Activated CD4-positive, alpha-beta T cell treated with anti-CD3 and anti-CD28 coated beads for 24 hours (primary cell): ENCODE measurements at places on chromosomes 2 and 18.
A peak's percentile ranks its signal among the peaks of the same experiment; 100 is the strongest.

DNA sequence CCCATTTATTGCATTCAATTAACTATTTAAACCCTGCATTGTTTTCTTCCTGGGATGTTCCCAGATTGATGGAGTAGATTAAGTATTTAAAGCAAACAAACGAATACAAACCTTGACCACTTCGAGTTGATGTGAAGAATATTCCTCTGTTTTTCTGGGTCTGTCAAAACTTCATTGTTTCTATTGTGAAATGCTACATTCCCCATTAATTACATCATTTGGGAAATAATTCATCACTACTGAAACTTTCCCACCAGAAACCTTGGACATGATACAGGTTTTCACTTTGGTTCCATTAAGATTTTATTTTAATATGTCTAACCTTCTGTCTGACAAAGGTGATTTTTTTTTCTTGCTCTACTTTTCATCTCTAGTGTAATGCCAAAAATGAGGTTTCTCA lies 365.1 kb upstream of the ETAA1 start:
- no peak for DNase-seq

GRCh38 chr2:25821225-25822056 lies 56.8 kb downstream of the ASXL2 start:
- DNase-seq, result no peak

DNA sequence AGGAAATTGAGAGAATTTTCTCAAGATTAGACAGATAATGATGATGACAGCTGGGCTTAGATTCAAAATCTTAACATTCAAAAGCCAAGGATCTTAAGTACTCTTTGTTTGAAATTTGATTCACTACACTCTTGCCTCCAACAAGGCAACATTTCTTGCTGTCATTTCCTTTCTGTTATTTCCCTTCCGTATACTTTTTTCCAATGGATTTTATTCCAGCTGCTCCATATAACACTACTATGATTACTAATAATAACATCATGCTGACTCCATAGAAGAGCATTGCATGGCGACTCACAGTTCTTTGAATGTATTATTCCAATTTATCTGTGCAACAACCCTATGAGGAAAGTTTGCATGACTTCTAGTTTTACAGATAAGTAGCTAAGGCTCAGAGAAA lies 33.9 kb upstream of the CCDC102B start:
- DNase-seq, result no peak

- DNase-seq, result no peak
Measured at GRCh38 chr2:118249531-118249930, 161.3 kb downstream of the INSIG2 start.

- no peak for DNase-seq
Measured at GRCh38 chr18:57436965-57437333, 1.8 kb downstream of the ONECUT2 start.

GRCh38 chr2:152452256-152452973 lies 117.4 kb downstream of the FMNL2 start:
- DNase-seq, result no peak

GRCh38 chr18:55543130-55543704 lies 44.8 kb downstream of the TCF4 start:
- DNase-seq, result no peak

- no peak for DNase-seq
Measured at GRCh38 chr2:44139741-44140140, 28.9 kb upstream of the PPM1B start.

- DNase-seq, result no peak
Measured at GRCh38 chr2:37873229-37873628, 51.9 kb upstream of the RMDN2 start.

- DNase-seq, result no peak
Measured at GRCh38 chr18:44536046-44536445, 144.6 kb upstream of the SETBP1 start.

- no peak for DNase-seq
Measured at GRCh38 chr2:222730366-222730999, 59.0 kb downstream of the MOGAT1 start.

DNA sequence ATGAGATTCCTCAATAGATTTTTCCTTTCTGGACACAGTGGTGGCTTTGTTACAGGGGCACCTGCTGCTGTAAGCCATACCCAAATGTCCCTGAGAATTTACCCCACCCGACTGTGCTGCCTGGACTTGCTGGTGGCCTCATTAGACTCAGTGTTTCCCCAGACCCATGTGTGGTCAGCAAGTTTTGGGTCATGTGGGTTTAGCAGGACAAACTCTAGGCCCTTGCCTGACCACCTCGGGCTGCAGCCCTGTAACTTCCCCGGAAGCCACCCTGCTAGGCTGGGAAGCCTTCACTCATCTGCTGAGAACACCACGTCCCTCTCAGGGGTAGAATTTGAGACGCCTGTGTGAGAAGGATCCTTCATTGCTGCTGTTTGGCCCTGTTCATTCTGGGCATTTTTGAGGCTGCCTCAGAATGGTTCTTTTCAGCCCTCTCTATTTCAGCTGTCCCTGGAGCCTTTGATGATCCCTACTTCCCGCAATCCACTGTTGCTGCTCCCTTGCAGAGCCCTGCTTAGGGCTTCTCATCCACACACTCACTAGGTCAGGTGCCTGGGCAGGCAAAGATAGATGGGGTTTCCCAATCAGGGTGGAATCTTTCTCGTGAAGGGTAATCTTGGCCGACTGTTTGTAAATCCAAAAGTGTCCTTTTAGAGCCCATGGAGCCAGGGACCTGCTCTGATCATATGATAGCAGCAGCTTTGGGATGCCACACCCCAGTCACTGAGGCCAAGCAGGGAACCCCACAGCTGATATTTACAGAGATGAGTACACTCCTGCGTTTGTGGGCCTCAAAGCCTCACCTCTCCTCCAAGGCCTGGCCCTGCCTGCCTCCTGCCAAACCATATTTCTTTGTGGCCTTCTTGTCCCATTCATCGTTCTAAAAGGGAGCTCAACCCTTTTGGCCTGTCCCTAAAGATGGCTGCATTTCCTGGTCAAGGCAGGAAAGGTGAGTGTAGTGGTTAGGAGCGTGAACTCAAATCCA lies 6.7 kb downstream of the EHD3 start:
- DNase-seq, result no peak

DNA sequence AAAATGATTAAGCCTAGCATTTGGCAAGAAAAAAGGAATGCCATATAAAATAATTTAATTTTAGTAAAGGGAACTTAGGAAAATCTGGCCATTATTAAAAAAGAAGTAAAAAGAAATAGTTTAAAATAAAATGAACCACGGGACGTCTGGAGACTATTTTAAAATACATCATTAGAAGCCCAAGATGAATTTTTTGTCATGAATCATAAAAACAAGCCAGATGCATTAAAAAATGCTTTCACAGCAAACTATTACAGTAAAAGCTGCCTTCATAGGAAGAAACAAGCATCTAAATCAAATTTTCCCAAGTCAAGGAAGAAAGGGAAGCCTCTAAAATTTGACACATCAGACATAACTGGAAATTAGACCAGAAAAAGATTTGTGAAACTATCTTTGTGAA lies 33.0 kb downstream of the COL5A2 start:
- no peak for DNase-seq

GRCh38 chr2:120656273-120656950 lies 79.3 kb upstream of the GLI2 start:
- DNase-seq, result no peak

DNA sequence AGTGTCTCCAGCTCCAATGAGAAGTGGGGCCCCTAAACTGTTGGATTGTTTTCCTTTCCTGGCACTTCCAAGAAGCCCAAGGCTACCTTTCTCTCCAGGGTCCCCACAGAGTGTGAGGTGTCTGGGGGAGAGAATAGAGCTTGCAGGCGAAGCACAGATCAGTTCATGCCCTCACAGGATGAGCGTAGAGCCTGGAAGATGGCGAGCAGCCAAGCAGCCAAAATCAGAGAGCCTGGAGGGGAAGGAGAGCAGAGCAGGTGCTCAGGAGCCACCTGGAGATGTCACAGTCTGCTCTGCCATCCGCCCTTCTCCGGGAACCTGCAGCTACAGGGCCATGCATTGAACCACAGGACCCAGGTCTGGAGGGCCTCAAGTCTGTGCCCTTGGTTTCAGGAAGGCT lies 54.7 kb upstream of the TCF7L1 start:
- DNase-seq, result no peak

DNA sequence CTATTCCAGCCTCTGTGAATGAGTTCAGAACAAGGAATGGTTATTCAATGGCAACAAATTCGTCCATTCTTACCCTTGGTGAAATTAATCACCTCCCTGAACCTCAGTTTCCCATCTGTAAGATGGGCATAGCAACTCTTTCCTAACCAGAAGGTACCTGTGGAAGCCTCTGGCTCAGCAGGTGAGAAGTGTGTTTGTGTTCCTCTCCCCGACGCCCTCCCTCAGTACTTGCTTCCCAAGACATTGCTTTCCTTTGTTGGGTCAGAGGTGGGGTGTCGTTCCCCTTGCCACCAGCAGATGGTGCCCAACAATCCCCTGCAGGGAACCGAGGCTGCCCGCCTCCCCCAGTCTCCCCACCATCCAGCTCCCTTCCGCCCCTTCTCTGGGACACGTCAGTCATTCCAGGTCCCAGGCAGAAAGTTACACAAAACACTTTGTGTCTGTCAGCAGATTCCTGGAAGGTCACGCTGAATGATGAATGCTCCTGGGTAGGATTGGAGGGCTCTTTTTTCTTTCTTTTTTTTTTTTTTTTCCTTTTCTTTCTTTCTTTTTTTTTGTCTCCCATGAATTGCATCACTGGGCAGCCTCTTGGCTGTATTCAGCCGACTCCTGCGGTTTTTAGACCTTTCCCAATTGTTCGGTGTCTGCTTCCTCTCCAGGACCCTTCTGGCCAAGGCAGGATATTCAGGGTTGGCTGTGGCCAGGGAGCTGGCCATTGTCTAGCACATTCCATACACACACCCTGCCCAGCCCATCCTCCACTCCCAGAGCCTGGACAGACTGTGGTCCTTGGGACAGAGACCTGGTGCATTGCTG lies 117.3 kb downstream of the LPIN1 start:
- peak; percentile 58 for DNase-seq

- no peak for DNase-seq
Measured at GRCh38 chr2:74540291-74540690, 10.6 kb downstream of the HTRA2 start.

DNA sequence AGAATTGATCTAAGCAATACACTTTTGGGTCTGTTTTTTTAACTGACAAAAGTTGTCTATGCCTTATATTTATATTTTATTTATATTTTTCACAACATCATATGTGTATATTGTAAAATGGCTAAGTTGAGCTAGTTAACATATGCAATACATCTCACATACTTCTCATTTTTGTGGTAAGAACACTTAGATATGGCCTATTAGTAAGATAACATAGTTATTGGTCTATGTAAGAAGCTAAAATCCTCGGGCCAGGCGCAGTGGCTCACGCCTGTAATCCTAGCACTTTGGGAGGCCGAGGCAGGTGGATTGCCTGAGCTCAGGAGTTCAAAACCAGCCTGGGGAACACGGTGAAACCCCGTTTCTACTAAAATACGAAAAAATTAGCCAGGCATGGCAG lies 275.6 kb upstream of the ID2 start:
- no peak for DNase-seq

DNA sequence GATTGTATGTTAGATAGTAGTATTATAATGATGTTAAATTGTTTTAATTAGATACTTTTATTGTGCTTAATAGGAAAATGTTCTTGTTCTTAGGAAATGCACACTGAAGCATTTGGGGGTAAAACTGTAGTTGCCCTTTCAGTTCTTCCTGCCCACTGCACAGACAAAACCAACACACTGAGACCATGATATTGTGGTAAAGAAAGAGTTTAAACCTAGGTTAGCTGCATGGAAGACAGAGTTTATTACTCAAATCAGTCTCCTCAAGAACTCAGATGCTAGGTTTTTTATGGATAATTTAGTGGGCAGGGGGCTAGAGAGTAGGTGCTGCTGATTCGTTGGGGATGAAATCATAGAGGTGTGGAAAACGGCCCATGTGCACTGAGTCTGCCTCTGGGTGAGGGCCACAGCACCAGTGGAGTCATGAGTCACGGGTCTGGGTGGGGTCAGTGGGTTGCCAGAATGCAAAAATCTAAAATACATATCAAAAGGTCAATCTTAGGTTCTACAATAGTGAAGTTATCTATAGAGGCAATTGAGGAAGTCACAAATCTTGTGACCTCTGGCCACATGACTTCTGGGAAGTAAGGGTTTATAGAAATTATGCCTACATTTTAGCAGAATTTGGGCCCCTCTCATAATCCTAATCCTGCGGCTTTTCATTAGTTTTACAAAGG lies 283.4 kb upstream of the FBXO11 start:
- DNase-seq, result no peak

DNA sequence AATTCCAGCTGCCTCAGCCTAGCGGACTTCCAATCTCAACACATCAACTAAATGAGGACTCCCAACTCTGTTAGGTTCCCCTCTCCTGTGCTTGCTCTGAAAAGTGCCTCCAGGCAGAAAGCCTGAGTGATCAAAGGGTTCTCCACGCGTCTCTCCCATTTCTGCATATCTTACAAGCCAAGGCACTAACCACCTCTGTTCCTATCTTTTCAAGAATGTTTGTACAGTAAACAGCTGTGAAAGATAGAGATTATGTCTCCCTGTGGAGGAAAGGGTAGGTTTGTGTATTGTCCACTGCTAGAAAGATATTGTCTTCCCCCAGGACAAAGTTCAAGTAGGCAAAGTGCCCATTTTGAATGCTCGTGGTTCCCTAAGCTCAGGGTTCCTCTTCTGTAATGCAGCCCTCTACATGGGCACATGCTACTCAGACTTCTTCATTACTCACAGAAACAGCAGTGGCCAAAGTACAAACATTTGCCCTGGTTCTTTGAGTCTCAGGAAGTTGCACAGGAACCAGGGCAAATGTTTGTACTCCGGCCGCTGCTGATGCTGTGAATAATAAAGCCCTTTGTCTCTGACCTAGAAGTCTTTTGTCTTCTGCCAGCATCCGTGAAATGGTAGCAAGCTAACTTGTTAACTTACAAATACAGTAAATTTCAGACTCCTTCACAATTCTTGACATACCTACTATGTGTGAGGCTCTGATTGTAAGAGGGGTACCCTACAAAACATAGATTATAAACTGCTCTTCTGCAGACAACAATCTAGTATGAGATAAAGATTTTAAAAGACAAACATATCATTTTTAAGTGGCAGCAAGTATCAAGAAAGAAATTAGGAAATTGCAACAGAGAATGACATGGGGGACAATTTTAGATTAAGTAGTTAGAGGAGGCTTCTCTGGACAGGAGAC lies 44.5 kb downstream of the PKDCC start:
- no peak for DNase-seq
